ENCODE measurements at places on chromosomes 11 and 22.

DNA sequence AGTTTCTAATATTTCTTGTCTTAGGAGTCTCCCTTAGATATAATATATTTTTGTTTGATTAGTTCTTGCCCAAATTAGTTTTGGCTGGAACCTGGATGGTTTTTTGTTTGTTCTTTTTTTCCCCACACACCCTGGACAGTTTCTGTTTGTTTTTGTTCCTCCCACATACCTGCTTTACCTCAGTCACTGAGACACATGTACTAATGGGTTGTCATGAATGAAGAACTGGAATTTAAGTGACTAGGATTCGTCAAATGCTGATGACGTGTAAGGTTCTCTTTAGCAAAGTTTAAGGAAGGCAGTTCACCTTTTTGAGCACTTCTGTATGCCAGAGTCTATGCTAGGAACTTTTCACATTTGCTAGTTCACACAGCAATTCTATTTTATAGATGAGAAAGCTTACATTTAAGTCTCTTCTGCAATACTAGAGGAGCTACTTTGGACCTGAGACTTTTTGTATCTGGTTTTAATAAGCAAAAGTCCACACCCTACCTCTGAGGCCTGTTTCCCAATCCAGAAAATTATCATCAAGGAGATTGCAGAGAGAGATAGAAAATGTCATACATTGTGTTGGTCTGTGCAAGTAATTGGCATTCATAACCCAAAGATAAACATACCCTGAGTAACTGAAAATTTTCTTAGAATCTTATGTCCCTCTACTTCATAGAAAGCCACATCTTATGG is 86.7 kb upstream of the RAB1B start:
- no peak for DNase-seq

- no peak for DNase-seq
Measured at GRCh38 chr11:72653649-72654048, 20.6 kb downstream of the PDE2A start.

- peak; percentile 88 for DNase-seq
Measured at GRCh38 chr11:61834278-61835048, 6.4 kb downstream of the FADS2 start.

GRCh38 chr11:29750392-29750791 is 266.4 kb downstream of the KCNA4 start:
- DNase-seq: no peak

DNA sequence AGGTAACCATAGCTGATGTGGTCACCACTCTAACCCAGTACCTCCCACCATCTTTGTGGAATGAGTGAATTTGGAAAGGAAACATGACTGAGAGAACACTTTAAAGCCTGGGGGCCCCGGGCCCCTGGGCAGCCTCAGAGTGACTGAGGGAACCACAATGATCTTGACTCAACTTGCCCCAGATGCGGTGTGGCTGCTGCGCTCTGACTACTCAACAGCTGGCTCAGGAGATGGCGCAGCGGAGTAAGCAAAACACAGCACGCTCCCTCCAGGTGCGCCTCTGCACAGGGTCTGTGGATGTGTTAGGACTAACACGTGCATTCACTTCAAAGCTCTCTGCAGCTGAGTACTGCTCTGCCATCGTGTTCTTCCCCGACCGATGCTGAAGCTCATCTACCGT is 5.9 kb downstream of the RNF215 start:
- DNase-seq: no peak

DNA sequence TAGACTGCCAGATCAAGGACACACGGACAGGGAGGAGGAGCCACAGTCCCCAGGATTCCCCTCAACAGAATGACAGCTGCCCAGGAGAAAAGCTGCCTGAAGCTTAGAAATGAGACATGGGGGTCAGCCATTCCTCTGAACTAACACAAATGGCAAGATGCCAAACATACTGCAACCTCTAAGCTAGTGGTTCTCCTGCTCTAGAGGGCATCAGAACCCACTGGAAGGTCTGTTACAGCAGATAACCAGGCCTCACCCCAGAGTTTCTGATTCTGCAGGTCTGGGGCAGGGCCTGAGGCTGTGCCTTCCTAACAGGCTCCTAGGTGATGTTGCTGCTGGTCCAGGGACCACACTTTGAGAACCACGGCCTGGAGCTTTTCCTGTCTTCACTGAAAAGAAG is 28.6 kb upstream of the BID start:
- no peak for DNase-seq

- DNase-seq: no peak
Measured at GRCh38 chr22:19789406-19789805, 28.8 kb downstream of the TBX1 start.

- no peak for DNase-seq
Measured at GRCh38 chr22:17896586-17896985, 122.3 kb upstream of the BID start.

- no peak for DNase-seq
Measured at GRCh38 chr11:132424433-132424832, 1054.0 kb downstream of the NTM start.

GRCh38 chr11:15780382-15780781 is 576.0 kb downstream of the SOX6 start:
- DNase-seq: no peak

- no peak for DNase-seq
Measured at GRCh38 chr22:40416267-40416570, 45.8 kb downstream of the SGSM3 start.

- DNase-seq: no peak
Measured at GRCh38 chr22:20033045-20033706, 12.3 kb downstream of the TANGO2 start.

- DNase-seq: no peak
Measured at GRCh38 chr11:14132312-14132711, 169.8 kb downstream of the SPON1 start.

DNA sequence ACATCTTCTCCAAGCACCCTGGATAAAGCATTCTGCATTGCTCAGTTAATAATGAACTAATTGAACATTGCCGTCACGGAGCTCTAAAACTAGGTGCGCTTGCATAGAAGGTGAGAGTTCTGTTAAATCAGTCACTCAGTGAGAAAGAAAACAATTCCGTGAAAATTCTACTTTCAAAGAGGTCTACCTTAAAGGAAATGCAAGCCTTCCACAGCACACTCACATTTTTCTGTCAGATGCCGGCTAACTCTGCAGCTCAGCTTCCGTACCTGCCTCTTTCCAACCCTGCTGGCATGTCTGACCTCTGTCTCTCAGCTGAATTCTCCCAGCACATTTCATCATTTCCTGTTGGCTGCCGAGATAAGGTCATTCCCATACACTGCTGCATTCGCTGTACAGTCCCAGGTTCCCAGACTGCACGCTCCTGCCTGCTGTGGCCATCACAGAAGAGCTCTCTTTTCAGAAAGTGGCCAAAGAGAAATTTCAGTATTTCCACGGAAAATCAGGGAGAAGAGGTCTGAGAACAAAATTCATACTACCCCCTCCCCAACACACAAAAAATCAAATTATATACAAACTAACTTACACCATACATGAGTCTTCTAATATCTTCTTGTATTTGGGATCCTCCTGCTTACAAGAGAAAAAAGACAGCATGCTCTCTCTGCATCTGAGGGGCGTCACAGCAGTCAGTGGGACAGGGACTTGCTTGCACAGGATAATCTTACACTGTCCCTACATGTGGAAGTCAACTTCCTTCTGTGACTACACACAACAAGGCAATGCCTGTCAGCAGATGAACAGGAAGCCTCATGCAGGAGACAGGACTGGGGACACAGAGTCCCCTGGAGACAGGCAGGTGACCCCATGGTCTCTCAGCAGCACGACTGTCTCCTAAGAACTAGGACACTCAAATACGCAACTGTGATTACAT is 55.1 kb downstream of the PACSIN2 start:
- peak; percentile 98 for DNase-seq

GRCh38 chr22:23772649-23773473 is at the start of gene MMP11:
TSS of gene MMP11 (plus strand) at chr22:23772849. CDS start at chr22:23772871, 22 bp downstream.
- no peak for DNase-seq

DNA sequence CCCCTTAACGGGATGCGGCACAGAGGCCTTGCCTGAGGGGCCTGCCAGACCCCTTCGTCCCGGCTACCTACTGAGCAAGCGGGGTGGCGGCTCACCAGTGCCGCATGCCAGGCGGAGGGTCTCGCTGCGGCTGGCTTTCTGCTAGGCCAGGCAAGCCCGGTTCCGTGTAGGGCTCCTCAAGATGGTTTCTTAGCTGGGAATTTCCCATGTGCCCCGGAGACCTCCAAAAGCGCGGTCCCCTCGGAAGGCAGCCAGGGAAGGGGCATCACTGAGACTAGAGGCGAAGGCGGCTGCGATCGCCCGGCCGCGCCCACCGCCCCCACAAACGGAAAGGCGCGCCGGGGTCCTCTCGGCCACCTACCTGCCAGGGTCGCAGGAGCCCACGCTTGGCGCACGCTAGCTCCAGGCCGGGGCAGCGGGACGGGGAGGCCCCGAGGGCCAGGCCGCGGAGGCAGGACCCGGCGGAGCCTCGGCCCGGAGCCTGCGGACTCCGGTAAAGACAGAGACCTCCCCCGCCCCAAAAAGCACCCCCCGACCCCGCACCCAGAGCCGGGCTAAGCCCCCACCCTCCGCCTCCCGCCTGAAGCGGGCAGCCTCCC is 23.8 kb downstream of the MICAL3 start:
- DNase-seq: peak; percentile 38

DNA sequence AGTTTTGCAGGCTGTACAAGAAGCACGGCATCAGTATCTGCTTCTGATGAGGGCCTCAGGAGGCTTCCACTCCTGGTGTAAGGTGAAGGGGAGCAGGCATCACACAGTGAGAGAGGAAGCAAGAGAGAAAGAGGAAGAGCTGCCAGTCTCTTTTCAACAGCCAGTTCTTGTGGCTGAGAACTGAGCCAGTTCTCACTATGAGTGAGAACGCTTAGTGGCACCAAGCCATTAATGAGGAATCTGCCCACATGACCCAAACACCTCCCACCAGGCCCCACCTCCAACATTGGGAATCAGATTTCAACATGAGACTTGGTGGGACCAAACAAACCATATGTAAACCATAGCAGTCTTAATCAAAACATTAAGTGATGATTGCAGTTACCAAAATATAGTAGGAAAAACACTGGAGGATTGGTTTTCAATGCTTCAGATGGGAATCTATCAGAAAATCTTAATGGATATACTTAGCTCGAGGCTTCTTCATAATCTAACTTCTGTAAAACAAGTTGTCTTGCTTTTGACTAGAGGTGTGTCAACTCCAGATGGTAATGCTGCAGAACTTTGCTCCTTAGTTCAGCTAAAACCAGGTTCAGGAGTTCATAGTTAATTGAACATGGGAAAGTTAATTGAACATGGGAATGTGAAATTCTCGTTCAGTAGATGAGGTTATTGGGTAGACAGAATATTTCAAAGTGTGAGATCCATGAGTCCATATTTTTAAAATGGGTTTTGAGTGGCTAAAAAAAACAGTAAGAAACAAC is 12.2 kb downstream of the FAR1 start:
- no peak for DNase-seq

Measured in endothelial cell of umbilical vein (primary cell).